ENCODE measurements at places on chromosomes 3 and 15.

GRCh38 chr3:184986366-184986889, 166.4 kb downstream of the C3orf70 start:
- no peak for DNase-seq

- DNase-seq, result no peak
These were observed 103.8 kb downstream of the GAP43 start for GRCh38 chr3:115727135-115727534.

DNA sequence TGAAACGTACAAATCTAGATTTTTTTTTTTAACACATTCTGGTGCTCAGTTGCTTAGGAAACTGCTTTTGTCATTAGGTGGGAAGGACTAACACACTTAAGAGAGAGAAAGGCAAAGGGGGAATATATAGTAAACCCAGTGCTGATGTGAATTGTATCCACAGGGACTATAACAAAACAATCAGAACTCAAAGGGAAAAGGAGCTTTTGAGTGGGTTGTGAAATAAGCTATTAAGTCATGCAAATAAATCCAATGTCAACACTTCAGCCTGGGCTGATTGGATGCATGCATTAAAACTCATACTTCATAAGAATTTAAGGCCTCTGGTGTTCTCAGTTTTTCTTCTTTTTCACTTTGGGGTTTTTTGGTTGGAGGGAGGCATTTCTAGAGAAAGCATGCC, 628.9 kb downstream of the FHIT start:
- DNase-seq, result no peak

- peak; percentile 14 for DNase-seq
These were observed 144.4 kb downstream of the GMNC start for GRCh38 chr3:190718097-190718496.

- peak; percentile 86 for DNase-seq
These were observed 131.3 kb upstream of the SNRPN start for GRCh38 chr15:24823473-24823872.

GRCh38 chr3:17765819-17766472, 23.5 kb upstream of the TBC1D5 start:
- no peak for DNase-seq

- DNase-seq, result no peak
These were observed 75.8 kb upstream of the FAM98B start for GRCh38 chr15:38378161-38378560.

- DNase-seq, result no peak
These were observed 24.0 kb downstream of the OSBPL10 start for GRCh38 chr3:31957106-31957505.

GRCh38 chr3:101513419-101513986, 491 bp upstream of the SENP7 start:
- DNase-seq, result no peak

DNA sequence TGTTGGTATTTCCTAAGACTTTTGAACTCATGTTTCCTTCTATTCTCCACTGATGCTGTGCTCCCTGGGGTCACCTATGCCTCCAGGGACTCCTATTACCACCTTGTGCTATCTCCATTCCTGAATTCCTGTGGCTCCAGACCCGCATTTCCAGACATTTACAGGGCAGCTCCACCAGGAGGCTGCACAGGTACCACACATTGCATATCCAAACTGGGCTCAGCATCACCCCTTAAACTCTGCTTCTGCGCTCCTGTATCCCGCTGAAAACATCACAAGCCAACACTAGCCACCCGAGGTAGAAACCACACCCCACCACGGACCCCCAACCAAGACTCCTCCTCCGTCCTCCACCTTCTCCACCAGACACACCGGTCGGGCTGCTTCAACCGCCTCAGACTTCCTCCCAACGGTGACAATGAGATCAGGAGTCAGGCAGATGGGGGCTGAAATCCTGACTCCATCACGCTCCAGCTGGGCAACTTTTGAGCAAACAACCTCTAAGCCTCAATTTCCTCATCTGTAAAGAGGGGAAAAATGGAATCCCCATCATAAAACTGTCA, 10.4 kb downstream of the TNK2 start:
- no peak for DNase-seq

DNA sequence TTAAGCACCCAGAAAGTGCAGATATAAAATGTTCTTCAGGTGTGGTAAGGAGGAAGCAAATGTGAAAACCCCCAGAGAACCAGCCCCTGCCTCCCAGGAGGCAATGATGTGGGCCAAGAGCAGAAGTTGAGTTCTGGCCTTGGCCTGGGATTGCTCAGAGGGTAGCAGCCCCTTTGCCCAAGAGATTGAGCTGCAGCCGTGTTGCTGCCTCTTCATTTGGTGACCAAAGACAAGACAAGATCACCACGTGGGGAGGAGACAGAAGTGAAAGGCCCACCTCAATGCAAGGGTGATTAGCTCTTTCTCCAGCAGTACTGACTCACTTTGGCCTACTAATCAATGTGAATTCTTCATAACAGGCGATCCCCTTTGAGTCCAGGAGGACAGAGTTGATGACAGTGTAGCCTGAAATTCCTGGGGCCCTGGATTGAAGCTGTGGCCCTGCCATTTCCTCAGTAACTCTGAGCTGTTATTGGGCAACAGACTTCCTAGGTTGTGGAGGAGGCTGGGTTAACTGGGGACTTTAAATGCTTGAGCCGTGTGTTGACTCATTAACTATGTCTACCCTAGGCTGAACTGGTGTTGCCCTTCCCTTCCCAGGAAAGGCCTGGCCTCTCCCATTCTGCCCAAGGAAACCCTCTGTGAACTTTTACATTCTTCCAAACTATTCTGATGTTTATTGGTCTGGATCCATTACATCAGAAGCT, 86.5 kb downstream of the ST6GAL1 start:
- no peak for DNase-seq

- DNase-seq, result no peak
These were observed 199.5 kb upstream of the TPRG1 start for GRCh38 chr3:188972310-188972709.

DNA sequence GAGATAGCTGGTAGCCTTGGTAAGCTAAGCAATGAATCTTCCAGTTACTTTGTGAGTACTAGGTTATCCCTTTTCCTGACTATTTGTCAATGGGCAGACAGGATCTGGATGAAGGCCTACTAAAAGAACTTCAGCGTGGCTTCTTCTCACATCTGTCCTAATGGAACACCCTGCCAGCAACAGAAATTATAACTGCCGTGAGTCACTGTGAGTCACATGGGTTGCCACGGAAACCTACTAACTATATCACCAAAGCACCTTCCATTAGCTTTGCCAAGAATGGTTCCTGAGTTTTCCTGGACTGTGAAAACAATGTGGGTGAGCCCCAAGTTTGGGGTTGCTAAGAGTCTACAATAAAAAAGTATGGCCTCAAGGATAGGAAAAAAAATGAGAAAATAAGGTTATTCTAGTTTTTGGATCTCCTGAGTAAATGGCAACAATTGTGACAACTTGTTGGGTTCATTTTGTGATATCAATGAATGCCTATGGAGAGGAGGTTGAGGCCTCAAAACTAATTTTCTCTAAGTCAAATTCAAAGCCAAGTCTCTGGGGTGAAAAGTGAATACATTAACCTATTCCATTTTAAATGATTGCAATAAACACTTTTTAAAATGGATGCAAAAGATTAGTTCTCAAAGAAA, 195.1 kb upstream of the ICE2 start:
- peak; percentile 92 for DNase-seq

GRCh38 chr15:27235681-27236080, 264.7 kb downstream of the GABRG3 start:
- DNase-seq, result no peak

GRCh38 chr3:38297537-38297936, 15.4 kb downstream of the SLC22A14 start:
- DNase-seq, result no peak

All from Daoy (cell line).